ENCODE measurements at places on chromosomes 16 and 17.

DNA sequence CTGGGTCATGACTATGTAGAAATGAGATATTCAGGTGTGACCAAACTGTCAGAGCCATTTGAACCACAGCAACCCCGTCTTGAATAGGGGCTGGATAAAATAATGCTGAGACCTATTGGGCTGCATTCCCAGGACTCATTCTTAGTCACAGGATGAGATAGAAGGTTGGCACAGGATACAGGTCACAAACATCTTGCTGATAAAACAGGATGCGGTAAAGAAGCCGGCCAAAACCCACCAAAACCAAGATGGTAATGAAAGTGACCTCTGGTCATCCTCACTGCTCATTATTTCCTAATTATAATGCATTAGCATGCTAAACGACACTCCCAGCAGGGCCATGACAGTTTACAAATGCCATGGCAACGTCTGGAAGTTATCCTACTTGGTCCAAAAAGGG, 545.5 kb downstream of the TMEM114 start:
- no peak for DNase-seq

GRCh38 chr17:57898487-57899311, 48.9 kb upstream of the MRPS23 start:
- no peak for DNase-seq

- DNase-seq, result no peak
Measured at GRCh38 chr16:13427943-13428342, 492.0 kb upstream of the ERCC4 start.

- no peak for DNase-seq
Measured at GRCh38 chr16:19382084-19382801, 35.4 kb upstream of the TMC5 start.

DNA sequence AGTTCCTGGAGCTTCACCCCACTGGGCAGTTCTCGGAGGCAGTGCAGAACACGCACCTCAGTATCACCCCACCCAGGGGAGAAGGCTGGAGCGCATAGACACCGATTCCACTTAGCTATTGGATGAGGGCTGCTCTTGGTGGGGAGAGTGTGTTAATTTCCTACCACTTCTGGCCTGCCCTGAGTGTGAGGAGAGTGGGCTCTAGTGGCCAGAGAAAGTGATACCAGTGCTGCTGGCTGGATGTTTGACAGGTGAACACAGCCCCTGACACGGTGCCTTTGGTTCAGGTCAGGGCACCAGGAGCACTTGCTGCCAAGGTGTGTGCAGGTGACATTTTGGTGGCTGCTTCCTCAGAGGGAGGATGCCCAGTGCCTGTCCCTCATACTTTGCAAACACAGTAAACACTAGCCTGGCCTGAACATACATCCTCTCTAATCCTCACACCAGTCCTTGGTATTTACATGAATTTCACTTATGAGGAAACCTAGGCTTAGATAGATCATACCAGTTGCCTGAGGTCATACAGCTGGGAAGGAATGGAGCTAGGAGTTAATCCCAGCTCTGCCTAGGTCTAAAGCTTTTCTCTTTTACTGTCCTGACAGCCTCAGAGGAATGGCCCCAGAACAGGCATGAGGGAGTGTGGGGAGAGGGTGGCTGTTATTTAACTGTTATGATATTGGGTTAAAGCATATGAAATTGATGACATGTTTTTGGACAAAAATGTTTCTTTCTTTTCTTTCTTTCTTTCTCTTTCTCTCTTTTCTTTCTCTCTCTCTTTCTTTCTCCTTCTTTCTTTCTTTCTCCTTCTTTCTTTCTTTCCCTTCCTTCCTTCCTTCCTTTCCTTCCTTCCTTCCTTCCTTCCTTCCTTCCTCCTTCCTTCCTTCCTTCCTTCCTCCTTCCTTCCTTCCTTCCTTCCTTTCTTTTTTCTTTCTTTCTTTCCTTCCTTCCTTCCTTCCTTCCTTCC, 21.0 kb upstream of the ITGAX start:
- DNase-seq, result no peak
